ENCODE measurements at places on chromosomes 2 and 18.
A peak's percentile ranks its signal among the peaks of the same experiment; 100 is the strongest.

DNA sequence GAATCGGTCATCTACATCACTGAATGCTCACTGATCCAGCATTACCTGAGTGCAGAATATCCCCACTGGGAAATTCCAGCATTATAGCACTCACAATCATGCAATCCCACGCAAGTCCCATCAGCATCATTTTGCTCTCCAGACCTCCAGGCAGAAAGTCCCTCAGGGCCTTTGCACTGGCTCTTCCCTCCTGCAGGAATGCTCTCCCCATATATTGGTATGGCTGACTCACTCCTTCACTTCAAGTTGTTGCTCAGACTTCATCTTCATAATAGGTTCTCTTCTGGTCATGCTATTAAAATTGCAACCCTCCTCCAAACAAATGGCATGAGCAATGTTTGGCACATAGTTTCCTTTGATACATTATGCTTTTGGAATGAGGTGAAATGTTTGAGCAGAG lies 64.7 kb upstream of the CELF4 start:
- DNase-seq, result no peak

- no peak for DNase-seq
Measured at GRCh38 chr2:237355701-237356100, 58.3 kb downstream of the COL6A3 start.

DNA sequence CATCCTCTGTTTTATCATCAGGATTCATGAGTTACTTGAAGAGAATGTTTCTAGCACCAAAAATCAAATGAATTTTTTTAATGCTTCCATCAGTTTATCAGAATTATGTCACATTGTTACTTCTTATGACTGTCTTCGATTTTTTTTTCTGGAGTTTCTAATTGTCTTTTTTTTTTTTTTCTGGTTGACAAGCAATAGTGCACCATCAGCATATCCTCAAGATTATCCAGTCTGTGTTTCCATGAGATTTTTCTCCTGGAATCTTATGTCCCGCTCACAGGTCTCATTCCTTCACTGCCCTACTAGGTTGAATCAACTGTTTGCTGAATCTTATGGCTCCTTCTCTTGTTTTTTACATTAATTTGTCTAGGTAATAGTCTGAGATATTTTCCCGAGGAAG lies 16.0 kb downstream of the R3HDM1 start:
- DNase-seq, result no peak

- no peak for DNase-seq
Measured at GRCh38 chr2:42855221-42855970, 63.0 kb upstream of the HAAO start.

- DNase-seq, result no peak
Measured at GRCh38 chr2:235740821-235741220, 247.0 kb downstream of the AGAP1 start.

- DNase-seq, result no peak
Measured at GRCh38 chr2:96770442-96771202, 9.9 kb downstream of the CNNM4 start.

GRCh38 chr2:164213916-164214315 lies 407.4 kb downstream of the GRB14 start:
- DNase-seq, result no peak

GRCh38 chr2:125490308-125490707 lies 1165.7 kb upstream of the GYPC start:
- no peak for DNase-seq

DNA sequence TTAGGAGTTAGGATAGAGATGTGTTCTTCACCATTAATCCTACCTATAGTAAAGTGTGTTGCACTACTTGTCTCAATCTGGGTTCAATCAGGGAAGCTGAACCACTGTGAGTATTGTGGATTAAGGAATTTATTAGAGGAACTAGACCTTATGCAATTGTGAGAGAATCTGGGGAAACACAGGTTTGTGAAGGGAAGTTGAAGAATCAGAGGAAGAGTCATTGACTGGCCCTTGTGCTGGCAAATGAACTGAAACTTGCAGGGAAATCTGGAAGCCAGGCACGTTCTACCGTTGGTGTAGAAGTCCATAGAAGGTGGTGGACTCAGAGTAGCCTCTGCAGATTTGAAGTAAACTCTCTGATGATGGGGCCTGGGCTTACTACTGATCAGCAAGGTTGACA lies 44.7 kb upstream of the HK2 start:
- DNase-seq, result no peak

DNA sequence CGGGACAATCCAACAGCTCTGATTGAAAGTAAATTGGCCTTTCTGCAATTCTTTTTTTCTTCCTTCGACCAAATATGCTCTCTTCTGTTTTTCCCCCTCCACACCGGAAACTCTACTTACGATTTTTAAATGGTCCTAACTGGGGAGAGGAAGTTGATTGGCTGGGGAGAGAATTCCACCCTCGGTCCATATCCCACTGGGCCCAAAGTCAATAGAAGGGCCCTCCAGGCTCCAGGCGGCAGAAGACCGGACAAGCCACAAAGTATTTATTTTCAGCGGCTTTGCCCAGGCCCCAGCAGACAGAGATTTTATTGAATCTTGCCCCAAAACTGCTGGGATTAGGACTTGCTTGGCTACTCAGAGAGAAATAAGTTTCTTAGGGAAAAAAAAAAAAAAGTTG lies 37.1 kb upstream of the SMAD7 start:
- DNase-seq, result no peak

- DNase-seq, result no peak
Measured at GRCh38 chr2:112181571-112182290, 43.5 kb downstream of the FBLN7 start.

DNA sequence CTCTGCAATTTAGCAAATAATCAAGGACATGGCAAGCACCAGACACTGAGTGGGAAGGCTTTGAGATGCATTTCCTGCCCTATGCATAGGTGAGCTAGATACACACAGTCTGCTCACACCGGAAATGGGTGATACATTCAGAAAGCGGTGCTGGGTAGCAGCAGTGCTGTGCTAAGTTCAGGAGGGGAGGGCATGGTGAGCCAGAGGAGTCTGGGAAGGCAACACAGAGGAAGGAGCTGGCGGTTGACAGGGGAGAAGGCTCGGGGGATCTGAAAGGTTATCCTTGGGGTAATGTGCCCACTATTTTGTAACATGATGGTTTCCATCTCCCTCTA lies 57.4 kb upstream of the EPAS1 start:
- no peak for DNase-seq

GRCh38 chr2:23620841-23621341 lies 235.9 kb downstream of the KLHL29 start:
- DNase-seq, result no peak

DNA sequence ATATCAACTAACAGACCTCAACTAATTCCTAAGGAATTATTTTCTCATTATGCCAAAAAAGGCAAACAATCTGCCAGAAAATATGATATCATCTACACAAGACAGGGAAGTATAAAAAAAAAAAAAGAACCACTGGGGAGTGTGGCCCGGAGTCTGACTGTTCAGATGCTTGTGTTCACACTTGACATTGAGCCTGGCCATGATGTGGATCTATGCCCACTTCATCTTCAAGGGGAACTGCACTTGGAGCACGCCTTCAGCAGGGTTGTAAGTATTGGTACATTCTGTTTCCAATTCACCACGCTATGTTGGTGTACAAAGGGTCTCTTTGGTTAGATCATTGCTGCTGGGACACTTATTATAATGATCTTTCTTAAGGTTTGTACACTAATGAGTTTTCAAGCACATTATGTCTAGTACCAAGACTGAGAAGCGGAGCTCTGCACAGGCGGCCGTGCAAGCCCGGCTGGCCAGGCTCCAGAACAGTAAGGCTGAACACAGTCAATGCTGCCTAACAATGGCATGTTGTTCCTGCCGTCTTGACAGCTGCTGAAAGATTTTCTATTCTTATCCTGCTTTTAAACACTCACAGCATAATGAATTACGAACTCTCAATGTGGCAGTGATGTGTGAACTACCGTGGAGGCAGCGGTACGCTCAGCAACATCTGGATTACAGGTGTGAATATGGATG lies 788.4 kb upstream of the SOX11 start:
- DNase-seq, result no peak

DNA sequence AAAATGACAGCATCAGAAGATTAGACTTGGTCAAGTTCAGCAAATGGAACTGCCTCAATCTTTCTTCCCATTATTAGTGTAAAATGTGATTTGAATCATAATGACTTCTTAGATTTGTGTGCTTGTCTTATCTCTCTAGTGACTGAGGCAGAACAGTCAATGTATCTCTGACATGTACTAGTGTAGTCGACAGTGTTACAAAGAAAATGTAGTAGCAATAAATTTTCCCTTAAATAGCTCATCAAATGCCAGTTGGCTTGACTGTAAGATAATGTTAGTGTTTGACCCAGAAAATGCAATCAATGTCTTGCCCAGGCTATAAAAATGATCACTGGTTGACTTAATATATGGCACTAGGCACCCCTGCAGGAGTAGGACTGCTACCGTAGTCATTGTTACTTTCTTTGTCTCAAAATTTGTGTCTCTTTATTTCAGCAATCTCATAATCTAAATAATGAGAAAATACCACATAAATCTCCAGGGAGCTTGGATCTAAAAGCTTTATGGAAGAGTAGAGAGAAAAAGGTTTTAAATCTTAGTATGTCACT lies 1336.7 kb downstream of the DPP10 start:
- no peak for DNase-seq

DNA sequence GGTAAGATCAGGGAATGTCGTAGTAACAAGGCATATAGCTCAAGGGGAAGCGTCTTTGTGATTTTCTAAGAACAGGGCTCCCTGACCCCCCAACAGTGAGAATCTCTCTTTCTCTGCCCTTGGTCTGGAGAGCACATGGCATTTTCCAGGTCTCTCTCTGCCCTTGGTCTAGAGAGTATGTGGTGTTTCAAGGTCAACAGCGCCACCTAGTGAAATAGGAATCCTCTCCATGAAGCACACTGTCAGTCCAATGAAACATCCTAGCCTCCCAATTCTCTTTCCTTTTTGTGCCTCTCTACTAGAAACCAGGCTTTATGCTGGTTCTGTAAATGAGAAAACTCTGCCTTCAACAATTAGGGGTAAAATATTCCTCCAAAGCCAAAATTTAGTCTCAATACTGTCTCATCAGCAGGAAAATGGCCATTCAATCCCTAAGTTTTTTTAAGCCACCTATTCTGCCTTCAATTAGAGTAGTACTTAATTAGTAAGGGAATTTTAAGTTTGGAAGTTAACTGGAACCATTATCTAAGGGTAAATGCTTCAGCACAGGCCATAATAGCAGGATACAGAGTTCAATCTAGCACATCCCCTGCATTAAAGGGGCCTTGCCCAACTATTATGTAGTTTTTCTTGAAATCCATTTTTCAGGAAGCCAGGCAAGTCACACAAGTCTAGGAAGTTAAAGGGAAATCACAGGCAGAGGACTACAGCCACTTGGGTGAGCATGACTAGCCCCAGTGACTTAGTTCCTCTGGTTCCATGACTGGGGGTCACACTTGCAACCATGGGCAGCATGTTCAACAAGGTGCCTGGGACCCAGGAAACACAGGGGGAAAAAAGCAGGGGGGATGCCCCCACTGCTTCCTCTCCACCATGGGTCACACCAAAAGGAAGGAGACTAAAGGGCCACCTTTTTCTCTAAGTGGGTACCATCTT lies 12.4 kb downstream of the DYM start:
- DNase-seq, result no peak

GRCh38 chr18:44731530-44732237 lies 51.0 kb downstream of the SETBP1 start:
- no peak for DNase-seq

GRCh38 chr2:8934338-8934737 lies 69.1 kb downstream of the MBOAT2 start:
- no peak for DNase-seq

DNA sequence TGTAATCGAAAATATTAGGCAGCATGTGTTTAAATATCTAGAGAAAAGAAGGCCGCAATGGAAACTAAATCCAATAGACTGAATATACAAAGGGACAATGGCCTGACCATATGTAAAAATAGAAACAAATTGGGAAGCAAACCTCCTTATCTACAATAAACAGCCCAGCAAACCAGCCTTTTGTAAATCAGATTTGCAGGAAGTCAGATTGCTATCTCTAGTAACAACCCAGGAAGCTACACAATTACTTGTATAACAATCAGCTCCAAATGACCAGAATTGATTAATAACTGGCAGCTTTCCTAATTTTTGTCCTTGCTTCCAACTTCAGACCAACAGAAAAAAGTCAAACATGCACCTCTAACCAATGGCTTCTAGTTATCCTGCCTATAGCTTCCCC lies 860.0 kb downstream of the CPS1 start:
- DNase-seq, result no peak

DNA sequence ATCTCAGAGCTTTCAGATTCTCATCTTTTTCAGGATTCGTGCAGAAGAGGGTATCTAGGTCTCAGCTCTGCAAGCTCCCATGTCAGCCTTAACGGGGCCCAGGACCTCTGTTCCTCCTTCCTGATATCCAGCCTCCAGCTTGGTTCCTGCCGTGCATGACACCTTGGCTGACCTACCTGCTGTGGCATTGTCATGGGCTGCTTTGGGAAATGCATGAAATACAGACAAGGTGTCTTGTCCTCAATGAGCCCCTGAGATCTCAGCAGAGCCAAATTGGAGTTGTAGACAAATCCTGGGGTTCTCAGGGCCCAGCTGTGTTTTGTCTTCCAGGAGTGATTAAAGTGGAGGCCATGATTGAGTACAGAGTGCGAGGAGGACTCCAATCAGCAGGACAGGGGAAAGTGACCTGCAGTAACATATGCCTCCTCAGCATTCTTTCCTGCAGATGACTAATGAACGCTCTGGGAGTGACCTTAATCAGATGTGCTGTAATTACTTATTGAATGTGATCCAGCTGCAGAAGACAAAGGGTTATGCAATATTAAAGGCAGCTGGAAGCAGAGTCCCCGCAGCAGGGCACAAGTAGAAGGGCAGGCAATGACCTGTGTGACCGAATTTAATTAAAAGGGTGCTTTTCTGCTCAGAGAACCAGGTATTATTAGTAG lies 141.1 kb downstream of the CCBE1 start:
- DNase-seq, result no peak

DNA sequence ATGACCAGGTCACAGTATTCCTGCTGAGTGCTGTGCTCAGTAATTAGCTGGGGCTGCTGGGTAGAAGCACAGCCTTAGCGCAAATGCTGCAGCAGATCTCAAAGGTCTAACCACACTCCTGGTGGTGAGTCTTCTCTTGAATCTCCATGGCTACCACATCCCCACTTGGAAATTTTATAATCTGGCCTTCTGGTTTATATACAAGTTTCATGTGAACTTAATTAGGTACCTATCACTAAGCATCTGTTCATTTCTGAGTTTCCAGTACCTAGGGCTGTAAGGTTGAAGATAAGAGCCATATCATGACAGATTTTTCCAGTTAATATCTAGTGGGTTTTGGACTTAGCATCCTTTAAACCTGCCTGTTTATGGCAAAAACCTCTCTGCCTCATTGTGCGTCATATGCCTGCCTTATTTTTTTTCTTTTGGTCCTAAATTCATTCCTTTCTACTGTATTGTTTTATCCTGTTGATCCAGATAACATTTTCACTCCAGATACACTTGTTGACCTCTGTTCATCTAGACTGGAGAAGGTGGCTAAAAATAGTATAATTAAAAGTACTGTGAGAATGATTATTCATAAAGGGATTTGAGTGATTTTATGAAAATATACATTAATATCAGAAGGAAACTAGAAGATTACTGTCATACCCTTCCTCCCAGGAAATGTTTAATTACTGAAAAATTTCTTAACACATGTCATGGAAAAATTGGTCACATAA lies 168.4 kb upstream of the THUMPD2 start:
- peak; percentile 7 for DNase-seq

GRCh38 chr2:20065885-20066602 lies 14.6 kb upstream of the LAPTM4A start:
- peak; percentile 7 for DNase-seq

Measured in NCI-H524 treated with DMSO at 0.1 percent for 48 hours (cell line).